ENCODE measurements at places on chromosomes 5 and 9. TPM values are rescaled to one million over a fixed set of nuclear protein-coding genes. Genes with fewer than 3 reads are reported as not detected.
A peak's percentile ranks its signal among the peaks of the same experiment; 100 is the strongest.

DNA sequence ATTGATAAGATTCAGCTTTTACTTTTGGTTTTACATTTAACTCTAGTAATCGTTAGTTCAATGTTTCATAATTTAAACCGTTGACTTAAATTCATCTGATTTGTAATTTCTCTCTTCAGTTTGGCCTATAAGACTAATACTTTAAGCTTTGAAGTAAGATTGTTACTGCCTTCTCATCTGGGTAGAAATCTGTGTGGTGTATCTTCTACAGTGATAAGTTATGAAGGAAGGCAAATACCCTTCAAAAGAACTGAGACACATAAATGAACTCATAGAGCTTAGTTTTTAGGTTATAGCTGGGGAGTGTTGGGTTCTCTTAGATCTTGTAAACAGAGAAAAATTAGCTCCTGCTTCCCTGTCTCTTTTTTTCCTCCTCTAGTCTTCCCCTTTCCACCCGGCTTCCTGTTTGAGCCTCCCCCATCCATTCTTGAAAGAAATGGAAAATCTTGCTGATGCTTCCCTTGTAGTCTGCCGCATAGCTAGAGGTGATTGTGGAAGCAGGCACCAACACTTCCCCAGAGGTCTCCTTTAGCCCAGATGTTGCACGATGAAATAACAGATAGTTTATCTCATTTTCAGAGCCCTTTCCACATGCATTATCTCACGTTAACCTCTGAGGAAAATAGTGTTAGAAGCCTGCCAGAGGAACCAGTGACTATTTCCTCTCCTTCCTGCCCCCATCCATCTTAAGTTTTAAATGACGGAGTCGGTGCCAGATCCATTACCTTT, 2.0 kb upstream of the F2RL2 start:
- H3K4me3 ChIP-seq: no peak overlapping the region
- H3K27ac ChIP-seq: no peak overlapping the region
- no peaks in the 10 kb centered on the region for H3K4me1 ChIP-seq
- DNase-seq: no peak

The PCDHA1 gene
- total RNA-seq: 0.13 TPM

- H3K27ac ChIP-seq: no peak overlapping the region
- H3K4me3 ChIP-seq: no peak overlapping the region
- H3K4me1 ChIP-seq: no peaks in the 10 kb centered on the region
- no peak for DNase-seq
Observed at GRCh38 chr5:168843277-168844015, 264.3 kb upstream of the PANK3 start.

DNA sequence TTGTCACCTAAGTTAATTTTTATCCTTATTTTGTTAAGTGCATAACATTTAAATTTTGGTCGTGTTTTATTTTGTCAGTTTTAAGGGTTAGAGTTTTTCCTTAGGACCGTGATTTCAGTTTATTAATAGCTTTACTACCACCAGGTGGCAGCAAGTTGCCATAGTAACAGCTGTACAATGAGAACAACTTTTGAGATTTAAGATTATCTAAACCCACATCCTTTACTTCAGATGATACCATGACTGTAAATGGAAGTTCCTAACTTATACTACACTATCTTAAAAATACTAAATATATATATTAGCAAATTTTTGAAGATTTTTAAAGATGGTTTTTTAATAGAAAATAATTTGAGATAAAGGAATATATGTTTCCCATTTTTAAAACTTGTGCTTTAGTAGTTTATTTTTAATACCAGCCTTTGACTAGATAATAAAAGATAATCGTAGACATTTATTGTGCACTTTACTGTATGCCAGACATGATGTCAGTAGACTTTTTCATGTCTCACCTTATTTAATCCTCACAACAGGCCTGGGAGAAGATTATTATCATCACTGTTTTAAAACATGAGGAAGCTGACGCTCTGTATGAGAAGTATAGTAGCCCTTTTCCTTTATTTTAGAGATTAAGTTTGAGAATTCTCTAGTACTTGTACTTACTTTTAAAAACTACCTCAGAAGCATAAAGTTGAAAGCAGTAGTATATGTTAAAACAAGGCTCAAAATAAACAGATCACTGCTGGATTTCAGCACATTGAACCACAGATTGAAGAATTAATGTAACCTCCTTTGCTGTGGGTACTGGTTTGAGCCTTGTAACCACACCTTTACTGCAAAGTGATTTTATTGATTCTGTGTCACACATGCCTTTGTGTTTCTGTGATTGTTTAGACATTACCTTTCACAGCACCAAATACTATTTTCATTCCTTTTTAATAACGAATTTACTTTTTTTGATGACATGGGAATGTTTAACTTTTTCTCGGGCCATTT, 27.5 kb downstream of the SREK1 start:
- H3K27me3 ChIP-seq: no peaks in the 10 kb centered on the region
- no peak overlapping the region for H3K27ac ChIP-seq
- H3K36me3 ChIP-seq: no peaks in the 10 kb centered on the region

- H3K27ac ChIP-seq: no peak overlapping the region
- no peak overlapping the region for H3K4me3 ChIP-seq
- no peak for DNase-seq
- no peaks in the 10 kb centered on the region for H3K27me3 ChIP-seq
Observed at GRCh38 chr5:116504593-116505166, 69.9 kb downstream of the SEMA6A start.

- no peaks in the 10 kb centered on the region for H3K36me3 ChIP-seq
- DNase-seq: no peak
- H3K27ac ChIP-seq: no peak overlapping the region
- no peaks in the 10 kb centered on the region for H3K27me3 ChIP-seq
- no peak overlapping the region for H3K4me3 ChIP-seq
Observed at GRCh38 chr9:134403292-134403681, 77.0 kb downstream of the RXRA start.

- H3K27ac ChIP-seq: peak overlapping the region; percentile 99
- no peaks in the 10 kb centered on the region for H3K27me3 ChIP-seq
- DNase-seq: peak; percentile 36
- H3K36me3 ChIP-seq: peaks cover 14% of the 10 kb centered on the region
- H3K4me1 ChIP-seq: peaks cover 12% of the 10 kb centered on the region
- peak overlapping the region; percentile 91 for H3K4me3 ChIP-seq
Observed at GRCh38 chr5:132491368-132492364, 1.1 kb upstream of the IRF1 start.

DNA sequence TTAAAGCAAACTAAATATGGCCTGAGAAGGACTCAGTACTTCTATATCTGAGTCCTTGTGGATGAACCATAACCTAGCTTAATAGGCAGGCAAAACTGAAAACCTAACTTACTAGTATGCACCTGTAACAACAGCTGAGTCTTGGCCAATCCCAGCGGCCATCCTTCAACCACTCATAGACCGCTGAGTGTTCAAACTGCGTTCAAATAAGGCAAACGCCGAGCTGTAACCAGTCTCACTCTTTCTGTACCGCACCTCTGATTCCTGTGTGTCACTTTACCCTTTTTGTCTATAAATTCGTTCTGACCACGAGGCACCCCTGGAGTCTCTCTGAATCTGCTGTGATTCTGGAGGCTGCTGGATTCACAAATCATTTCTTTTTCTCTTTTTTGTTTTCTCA, 170.5 kb downstream of the COL23A1 start:
- H3K4me3 ChIP-seq: no peak overlapping the region
- H3K4me1 ChIP-seq: no peaks in the 10 kb centered on the region
- no peaks in the 10 kb centered on the region for H3K27me3 ChIP-seq
- no peaks in the 10 kb centered on the region for H3K36me3 ChIP-seq
- no peak for DNase-seq

- no peaks in the 10 kb centered on the region for H3K36me3 ChIP-seq
- no peaks in the 10 kb centered on the region for H3K27me3 ChIP-seq
- DNase-seq: no peak
- no peaks in the 10 kb centered on the region for H3K4me1 ChIP-seq
- no peak overlapping the region for H3K4me3 ChIP-seq
- no peak overlapping the region for H3K27ac ChIP-seq
Observed at GRCh38 chr9:108168236-108168850, 678.8 kb upstream of the KLF4 start.

The DOCK2 gene
- 4.8 TPM for total RNA-seq

DNA sequence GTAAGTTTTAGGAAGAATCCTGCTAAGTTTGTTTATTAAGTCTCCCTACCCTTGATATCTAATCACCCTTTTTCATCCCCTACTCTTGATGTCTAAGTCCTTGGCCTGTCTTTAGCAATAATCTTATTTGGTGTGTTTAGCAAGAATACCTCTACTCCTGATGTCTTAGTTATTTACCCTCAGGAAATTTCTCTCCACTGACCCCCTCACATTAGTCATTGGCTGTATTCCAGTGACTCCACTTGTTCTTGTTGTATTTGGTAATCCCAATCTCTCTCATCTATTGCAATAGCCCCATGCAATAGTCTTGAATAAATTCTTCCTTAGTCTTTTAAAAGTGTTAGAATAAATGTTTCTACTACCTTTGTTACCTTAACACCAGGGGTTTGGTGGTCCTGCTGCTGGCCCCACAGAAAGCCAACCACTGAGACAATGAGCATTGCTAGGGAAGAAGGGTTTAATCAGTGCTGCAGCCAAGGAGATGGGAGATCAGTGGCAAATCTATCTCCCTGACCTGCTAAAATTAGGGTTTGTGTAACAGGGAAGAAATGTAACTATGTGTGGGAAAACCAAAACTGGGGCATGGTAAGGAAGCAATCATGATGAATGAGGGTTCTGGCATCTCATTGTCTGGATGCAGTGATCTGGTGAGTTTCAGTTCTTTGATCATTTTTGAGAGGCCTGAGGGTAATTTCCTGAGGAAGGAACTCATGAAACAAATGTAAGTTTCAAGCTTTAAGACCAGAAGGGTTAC, 236.4 kb upstream of the DAB2 start:
- DNase-seq: no peak
- H3K4me1 ChIP-seq: no peaks in the 10 kb centered on the region
- H3K36me3 ChIP-seq: no peaks in the 10 kb centered on the region
- H3K27me3 ChIP-seq: no peaks in the 10 kb centered on the region
- H3K27ac ChIP-seq: no peak overlapping the region

Measured in colonic mucosa (tissue), 4 donors.